Thyroid gland (tissue), 4 donors: ENCODE measurements at places on chromosomes 1 and 21.

DNA sequence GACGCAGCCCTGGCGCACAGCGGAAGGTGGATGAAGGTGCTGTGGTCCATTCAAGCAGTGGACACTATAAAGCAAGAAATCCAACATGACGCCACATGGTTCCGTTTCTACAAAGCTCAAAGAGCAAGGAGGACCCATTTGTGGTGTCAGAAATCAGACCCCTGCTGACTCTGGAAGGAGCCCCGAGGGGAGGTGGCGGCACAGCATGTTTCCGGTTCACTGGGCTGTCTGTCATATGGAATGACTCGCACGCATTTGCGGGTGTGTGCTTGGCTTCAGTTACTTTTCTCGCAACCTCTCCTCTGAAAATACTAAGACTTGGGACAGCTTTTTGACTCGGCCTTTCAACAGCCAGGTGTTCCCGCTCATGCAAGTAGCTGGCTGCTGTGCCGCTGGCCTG lies 29.1 kb upstream of the LRRC47 start:
- no peak for DNase-seq

DNA sequence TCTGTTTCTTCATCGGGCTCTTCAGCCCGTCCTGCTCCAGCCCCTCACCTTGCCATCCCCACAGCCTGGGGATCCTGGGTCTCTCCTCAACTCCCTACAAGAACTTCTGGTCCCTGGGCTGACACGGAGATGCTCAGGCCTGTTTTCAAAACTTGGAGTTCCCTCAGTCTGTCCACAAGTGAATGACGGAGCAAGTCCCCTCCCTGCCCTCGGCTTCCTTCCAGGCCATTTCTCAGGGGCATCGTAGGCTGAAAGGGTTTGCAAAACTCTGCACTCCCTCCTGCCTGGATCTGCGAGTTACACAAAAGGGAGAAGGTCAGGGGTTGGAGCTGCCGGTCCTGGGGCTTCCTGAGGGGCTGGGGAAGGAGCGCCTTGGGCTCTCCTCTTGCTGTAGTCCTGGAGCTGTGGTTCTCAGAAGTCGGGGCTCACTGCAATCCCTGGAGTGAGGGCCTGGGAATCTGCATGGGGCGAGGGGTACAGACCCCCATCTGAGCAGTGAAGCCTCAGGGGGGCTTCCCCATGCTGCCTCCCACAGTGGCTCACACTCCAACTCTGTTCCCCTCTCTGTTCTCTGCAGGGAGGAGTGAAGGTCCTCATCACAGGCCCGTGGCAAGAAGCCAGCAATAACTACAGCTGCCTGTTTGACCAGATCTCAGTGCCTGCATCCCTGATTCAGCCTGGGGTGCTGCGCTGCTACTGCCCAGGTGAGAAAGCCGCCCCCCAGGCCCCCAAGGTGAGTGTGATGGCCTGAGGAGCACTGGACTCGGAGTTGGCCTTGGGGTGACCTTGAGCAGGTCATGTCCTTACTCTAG lies 100.6 kb upstream of the VAMP3 start:
- DNase-seq: no peak

GRCh38 chr1:26530895-26531598 lies 1.5 kb downstream of the RPS6KA1 start:
- peak; percentile 91 for DNase-seq

DNA sequence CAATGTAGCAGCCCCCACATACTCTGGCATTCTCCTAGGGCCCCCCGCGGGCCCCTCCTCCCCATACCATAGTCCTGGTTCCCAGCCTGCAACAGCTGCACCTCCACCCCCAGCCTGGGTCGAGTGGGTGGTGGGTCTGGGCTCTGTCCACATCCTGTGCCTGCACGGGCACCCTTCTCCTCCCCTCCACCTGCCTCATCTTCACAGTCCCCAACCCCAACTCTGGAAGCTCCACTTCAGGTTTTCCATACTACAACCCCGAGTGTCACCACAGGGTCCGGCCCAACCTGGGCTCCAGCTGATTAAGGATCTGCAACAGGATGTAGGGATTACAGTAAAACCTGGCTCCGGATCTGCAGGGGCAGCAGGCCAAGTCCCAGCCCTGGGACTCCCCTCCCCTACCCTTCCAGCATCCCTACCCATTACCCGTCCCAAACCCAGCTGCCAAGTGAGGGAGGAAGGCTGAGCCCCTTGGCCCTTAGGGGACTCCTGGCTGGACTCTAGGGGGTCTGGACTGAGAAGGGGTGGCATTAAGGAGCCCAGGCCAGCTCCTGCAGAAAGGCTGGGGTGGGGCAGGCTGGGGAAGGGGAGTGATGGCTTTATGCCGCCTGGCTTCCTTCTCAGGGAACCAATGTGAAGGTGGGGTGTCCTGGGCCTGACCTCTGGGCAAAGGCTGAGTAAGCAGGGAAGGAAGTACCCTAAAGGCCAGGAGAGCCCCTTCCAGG lies 116.8 kb downstream of the CASZ1 start:
- peak; percentile 67 for DNase-seq

GRCh38 chr1:245614476-245614875 lies 459.7 kb downstream of the KIF26B start:
- DNase-seq: no peak

- DNase-seq: no peak
Measured at GRCh38 chr1:77412069-77412819, 130.4 kb downstream of the AK5 start.

- no peak for DNase-seq
Measured at GRCh38 chr1:171140401-171140800, 44.7 kb upstream of the FMO2 start.

DNA sequence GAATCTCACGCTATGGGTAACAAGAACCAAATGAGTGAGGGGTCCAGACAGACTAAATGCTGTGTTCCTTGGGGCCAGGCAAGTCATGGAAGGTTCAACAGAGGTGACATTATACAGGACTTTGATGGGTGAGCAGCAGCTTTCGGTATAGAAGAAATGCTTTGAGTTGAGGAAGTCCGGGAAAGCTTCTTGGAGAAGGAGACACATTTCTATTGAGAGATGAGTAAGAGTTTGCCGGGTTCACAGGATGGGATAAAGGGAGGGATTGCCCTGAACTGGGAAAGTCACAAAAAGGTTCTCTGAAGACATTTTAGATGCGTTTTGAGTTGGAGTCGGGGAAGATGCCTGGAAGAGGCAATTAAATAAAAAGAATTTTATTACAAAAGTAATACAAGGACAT lies 580 bp upstream of the AZIN2 start:
- DNase-seq: no peak

GRCh38 chr1:25973610-25974321 lies 24.1 kb downstream of the PAFAH2 start:
- DNase-seq: no peak

GRCh38 chr1:62875676-62876075 lies 91.7 kb downstream of the ATG4C start:
- DNase-seq: no peak

DNA sequence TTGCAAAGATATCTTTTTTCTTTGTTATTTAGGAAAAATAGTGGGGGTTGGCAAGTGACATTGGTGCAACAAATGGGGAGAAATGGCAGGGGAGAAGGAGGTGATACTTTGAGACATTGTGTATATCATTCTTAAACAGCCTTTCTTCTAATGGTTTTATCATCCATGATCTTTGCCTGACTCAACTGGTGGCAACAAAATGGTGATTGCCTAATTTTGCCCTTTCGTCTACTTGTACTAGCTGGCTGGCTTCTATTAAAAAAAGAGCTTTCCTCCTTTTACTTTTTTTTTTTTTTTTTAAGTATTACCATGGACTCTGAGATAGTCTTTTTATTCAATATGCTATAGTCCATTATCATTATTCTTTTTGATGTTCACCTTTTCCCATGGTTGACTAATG lies 27.7 kb downstream of the DESI2 start:
- DNase-seq: no peak
